ENCODE measurements at places on chromosomes 1 and 21.
A peak's percentile ranks its signal among the peaks of the same experiment; 100 is the strongest.

- DNase-seq: no peak
Observed at GRCh38 chr1:202807926-202808757, at the start of gene KDM5B. Gene KDM5B (minus strand): TSS chr1:202808421. CDS start chr1:202808305, 116 bp downstream.

- DNase-seq: no peak
Observed at GRCh38 chr21:24276204-24276603, 1331.1 kb downstream of the MRPL39 start.

DNA sequence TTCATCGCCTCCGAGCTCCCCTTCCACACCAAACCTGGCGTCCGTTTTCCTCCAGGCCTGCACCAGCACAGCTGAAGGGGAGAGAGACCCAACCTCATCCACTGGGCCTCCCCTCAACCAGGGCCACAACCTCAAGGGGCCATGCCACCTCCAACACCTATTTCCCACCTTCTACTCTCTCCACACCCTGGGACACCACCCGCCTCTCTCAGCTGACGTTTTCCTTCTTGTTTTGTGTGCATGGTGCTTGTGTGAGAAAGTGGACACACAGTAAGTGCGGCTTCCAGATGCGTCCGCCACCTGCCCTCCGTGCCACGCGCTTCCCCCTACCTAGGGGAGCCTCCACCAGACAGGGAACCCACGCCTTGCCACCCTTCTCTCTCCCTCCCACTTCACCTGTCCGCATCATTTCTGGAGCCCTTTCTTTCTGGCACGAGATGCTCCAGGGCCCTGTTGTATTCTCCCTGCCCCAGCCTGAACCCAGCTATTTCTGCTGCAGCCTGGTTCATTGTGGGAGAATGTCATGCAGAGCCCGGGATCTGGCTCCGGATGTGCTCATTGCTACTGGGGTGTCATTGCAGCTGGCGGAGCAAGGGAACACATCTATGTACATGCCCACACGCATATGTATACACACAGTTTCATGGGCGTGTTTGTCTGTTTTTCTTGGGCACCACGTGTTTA lies 1.3 kb upstream of the GNB1 start:
- DNase-seq: no peak

DNA sequence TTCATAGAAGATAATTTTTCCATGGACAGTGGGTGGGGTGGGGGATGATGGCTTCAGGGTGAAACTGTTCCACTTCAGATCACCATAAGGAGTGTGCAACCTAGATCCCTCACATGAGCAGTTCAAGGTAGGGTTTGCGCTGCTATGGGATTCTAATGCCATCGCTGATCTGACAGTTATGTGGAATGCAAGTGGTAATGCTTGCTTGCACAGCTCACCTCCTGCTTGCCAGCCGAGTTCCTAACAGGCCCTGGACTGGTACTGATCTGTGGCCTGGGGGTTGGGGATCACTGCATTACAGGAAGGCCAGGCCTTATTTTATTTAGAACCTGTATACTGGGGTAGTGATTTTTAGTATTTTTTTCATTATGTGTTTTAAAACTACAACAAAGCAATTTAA lies 22.0 kb downstream of the MAN1A2 start:
- no peak for DNase-seq

DNA sequence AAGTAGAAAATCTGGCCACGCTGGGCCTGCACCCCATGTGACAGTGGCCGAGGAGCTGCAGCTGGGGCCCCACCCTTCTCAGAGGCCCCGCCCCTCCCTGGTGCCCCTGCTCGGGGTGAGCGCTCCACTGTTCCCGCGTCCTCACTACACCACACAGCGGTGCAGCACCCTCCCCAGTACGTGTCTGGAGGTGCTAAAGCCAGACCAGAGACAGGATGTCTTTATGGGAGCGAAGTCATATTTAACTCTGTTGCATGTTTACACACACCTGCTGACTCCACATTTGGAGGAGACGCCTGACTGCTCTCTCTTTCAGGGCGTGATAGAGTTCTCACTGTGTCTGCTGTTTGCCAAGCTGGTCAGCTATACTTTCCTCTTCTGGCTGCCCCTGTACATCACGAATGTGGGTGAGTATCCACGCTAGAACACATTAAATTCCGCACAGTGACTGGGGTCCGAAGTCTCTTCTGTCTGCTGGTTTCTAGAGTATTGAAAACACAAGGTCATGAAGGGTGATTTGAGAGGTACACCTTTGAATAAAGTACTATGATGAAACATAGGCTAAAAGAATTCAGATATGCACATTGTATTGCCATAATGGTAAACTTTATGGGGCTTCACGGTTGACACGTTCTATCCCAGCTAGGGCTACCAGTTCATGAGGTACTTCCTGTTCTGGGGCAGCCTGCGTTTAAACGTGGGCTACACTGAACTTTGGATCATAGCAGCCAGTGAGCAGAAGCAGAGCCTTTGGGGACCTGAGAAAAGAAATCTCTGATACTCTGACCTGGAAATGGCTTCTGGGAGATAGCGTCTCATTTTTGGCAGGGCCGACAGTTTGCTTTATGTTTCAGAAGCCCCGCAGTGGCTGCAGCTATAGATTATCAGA lies 48.4 kb downstream of the SLC37A1 start:
- no peak for DNase-seq

DNA sequence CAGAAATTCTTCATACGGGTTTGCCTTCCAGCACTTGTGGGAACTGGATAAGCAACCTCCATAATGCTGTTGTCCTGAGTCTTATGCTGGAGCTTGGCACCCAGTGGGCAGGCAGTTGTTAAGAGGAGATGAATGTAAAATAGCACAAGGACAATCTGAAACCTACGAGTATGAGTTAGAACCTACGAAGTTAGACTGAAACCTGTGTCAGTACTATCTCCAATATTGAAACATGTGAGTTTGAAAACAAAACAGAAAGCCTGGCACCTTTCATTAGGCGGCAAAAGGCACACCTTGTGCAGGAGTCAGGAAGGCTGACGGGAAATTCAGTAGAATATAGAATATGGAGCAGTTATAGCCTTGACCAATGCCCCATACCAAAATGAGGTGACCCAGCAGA lies 489.7 kb upstream of the RGS18 start:
- DNase-seq: no peak

GRCh38 chr1:110554871-110555801 lies 36.2 kb upstream of the KCNA10 start:
- no peak for DNase-seq

DNA sequence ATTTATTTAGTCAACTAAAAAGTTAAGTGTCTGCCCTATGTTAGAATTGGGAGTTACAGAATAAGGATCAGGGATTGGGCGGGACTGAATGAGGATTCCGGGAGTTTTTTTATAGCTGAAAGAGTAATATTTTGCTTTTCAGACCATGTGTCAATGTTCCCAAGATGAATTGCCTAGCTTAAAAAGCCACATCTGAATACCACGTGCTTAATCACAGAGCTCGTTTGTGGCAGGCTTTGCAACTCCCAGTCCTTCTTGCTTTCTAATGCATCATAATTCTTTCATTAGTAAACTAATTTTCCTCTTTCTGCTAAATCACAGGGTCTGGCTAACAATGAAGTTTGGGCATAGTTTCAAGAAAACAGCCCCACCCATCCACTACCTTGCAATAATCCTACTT lies 4.2 kb upstream of the BCL10 start:
- no peak for DNase-seq

DNA sequence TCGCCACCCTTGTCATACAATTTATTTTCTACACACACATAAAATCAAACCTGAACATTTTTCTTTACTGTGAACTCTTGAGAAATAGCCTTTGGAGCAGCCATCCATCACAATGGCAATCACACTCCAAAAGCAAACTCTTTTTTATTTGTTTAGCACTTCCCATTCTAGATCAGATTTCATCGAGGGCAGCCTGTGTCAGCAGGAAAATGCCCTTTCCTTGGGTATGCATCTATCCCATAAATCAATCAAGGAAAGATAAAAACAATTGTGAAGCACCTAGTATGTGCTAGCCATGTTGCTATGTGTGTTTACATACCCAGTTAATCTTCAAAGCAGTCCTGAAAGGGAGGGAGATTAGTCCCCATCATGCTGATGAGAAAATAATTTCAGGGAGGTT lies 484.1 kb upstream of the USP24 start:
- no peak for DNase-seq

- no peak for DNase-seq
Observed at GRCh38 chr1:93716941-93717368, 35.3 kb upstream of the BCAR3 start.

GRCh38 chr1:86423873-86424272 lies at the start of gene CLCA2:
Gene CLCA2 (plus strand): TSS chr1:86424171. CDS start chr1:86424248, 77 bp downstream.
- no peak for DNase-seq

DNA sequence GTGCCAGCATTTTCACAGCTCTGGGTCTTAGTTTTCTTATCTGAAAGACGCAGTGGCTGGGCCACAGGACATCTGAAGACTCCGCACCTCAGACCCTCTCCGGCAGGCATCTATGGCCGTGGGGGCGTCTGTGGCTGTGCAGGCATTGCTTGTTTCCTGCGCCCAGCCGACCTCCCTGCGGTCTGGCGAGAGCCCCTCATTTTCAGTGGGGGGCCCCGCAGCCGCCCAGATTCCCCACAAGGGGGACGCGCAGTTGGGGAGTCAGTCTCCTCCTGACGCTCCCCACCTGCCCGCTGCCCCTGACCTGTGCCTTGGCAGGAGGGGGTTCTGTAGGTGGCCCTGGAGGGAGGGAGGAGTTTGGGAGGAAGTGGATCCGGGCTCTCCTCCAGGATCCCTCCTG lies 3.5 kb upstream of the TFF1 start:
- DNase-seq: no peak

DNA sequence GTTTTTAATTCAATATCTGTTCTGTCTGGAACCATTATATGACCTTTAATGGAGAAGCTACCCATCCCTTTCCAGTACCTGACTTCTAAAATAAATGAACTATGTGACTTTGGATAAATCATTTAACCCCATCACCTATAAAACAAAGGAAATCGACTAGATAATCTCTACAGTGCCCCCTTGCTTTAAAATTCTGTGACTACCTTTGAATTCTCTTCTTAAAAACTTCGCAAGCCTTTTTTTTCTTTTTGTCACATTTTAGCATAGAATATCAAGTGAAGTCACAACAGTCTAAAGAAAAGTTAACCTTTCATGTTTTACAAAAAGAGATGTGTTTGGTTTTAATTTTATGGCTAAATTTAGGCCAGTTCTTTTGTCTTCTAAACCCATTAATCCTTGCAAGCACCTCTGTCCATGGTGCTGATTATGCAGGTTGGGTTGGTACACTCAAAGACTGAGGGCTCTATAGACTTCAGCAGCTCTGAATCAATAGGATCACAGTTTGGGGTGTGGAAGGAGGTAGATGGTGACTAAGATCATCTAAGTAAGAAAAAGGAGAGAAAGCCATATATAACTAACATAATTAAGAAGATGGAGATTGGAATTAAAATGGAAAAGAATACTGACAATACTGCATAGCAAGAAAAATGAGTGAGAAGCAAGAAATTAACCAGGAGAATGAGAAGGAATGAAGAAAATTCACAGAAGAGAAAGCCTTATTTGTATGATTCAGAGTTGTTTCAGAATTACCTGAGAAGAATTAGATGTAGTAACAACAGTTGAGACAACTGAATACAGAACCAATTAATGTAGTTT lies 59.2 kb downstream of the TBX15 start:
- DNase-seq: no peak

GRCh38 chr1:165217958-165218357 lies 138.6 kb downstream of the LMX1A start:
- DNase-seq: no peak

DNA sequence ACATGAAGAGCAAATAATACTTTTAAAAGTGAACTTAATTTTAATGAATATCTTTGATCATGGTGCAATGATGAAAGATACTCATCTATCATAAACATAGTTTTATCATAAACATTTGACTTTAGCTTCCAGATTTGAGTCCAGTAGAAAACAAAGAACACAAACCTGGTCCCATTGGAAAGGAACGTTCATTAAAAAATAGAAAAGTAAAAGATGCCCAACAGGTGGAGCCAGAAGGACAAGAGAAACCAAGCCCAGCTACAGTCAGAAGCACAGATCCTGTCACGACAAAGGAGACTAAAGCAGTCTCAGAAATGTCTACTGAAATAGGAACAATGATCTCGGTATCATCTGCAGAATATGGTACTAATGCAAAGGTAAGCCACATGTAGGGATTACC lies 55.6 kb upstream of the MYOCOS start:
- peak; percentile 3 for DNase-seq

- DNase-seq: no peak
Observed at GRCh38 chr1:89939059-89939570, 55.8 kb upstream of the ZNF326 start.

DNA sequence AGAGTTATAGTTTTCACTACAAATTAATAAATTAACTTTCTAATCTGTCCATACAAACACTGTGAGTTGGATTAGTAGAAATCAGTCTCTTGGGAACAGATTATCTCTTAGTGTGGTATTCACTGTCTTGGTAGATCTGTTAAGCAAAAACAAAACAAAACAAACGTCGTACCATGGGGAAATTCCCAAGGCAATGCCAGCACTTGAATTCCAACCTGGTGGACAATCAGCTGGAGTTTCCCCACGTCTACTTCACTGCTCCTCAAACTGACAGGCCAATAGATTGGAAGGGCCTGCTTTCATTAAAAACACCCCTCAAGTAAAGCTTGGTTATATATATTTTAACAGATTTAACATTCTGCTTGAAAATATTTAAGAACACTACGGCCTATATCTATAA lies 31.9 kb downstream of the GDAP2 start:
- DNase-seq: no peak

DNA sequence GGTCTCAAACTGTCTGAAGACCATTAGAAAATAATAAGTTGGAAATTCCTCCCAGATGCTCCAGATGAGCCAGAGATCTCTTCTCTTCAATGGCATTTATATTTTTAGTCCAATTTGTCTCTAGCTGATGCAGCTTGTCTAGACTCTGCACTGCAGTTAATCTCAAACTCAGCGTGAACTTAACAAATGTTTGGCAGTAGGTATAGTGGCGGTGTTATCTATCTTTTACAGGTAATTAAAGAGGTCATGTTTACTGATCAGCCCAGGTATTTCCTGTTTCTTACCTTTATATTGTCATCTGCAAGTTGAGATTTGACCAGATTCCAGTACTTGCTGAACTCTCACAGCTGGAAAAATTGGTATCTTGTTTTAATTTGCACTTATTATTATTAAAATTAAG lies 1024.5 kb upstream of the ADGRL2 start:
- DNase-seq: no peak

- no peak for DNase-seq
Observed at GRCh38 chr1:57210881-57211280, 213.0 kb downstream of the DAB1 start.

DNA sequence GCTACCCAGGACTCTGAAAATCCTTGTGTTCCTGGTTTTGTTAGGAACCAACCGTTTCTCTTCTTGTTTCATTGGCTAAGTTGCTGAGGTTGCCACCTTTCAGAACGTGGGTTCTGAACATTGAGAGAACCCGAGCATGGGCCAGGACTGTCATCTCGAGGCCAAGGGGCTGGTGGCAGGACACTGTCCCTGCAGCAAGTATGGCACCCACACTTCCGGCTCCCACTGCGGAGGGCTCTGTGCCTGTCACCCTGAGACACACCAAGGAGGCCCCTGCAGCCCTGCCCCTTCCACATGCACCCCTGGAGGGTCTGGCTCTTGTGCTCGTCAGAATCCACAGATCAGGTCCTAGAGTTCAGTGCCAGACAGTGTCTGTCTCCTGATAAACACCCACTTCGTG lies 39.1 kb upstream of the LRRC3 start:
- DNase-seq: no peak

All from cerebellar nuclear complex (tissue), 1 donor.